ENCODE measurements at places on chromosomes 3 and 15.

DNA sequence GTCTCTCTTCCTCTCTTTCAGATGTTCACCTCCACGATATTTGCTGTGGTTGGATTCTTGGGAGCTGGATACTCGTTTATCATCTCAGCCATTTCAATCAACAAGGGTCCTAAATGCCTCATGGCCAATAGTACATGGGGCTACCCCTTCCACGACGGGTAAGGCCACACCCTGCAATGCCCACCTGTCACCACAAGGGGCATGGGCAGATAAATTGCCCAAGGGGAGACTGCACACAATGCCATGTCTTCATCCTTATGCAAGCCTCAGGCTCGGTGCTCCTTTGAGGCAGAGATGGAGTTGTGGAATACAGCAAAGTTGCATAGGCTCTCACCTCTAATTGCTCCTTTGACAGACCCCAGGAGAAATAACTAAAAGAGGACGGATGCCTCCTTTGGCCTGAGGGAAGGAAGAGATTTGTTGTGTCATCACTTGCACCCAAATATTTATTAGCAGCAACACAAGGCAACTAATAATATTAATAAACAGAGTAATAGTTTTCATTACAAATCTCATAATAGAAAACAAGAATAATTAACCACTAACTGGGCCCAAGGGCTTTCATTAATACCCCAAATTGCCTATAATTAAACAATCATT lies 13.2 kb downstream of the TM4SF4 start:
- peak; percentile 19 for DNase-seq

GRCh38 chr15:40466426-40467260 lies 4.1 kb upstream of the CHST14 start:
- no peak for DNase-seq

DNA sequence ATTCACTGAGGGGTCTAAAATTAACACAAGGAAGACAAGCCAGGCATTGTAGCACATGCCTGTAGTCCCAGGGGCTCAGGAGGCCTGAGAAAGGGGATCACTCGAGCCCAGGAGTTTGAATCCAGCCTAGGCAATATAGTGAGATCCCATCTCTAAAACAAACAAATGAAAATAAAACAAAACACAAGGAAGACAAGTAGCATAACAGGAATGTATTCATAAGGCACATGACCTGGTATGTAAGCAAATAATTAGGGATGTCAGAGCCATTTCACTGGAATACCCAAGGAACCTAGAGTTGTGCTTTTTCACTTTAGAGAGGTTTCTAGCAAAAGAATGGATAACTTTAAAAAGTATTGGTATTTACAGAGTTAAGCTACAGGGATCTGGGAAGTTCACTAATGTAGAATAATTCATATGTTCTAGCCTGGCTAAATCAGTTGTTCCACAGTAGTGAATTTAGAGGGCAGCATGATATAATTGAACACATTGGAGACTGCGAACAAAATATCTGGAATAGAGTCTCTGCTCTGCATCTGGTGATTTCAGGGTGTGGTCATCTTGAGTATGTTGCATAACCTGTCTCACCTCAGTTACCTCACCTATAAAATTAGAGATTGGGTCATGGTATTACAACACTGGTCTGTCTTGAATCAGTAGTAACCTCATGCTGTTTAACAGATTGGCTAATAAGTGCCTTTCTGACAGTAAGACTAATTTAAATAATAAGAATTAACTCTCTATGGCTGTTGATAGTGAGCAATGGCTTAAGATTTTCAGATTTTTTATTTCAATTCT lies 9.3 kb downstream of the GRAMD1C start:
- no peak for DNase-seq

GRCh38 chr3:31762097-31762764 lies 218.8 kb downstream of the OSBPL10 start:
- no peak for DNase-seq

DNA sequence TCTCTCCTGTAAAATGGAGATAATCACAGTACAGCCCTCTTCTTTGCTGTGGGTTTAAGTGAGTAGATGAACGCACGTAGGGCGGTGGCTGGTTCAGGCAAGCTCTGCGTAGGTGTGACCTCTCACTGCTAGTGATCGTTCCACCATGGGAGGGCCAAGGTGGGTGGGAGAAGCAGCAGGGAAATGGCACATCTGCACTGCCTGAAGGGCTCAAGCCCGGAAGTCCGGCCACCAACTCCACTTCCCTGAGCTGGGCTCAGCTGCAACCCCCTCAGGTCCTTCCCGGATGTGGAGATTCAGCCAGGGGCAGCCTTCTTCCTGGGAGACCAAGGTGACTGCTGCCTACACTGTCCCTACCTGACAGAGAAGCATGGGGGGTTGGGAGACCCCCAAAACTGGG lies 102.9 kb downstream of the ADCY5 start:
- no peak for DNase-seq

All from erythroblast (primary cell).